ENCODE measurements at places on chromosomes 12 and 14.
A peak's percentile ranks its signal among the peaks of the same experiment; 100 is the strongest.

GRCh38 chr12:13071305-13072280, 27.4 kb downstream of the FAM234B start:
- DNase-seq, result no peak

- no peak for DNase-seq
These were observed 319.0 kb upstream of the RTL1 start for GRCh38 chr14:101222362-101223070.

DNA sequence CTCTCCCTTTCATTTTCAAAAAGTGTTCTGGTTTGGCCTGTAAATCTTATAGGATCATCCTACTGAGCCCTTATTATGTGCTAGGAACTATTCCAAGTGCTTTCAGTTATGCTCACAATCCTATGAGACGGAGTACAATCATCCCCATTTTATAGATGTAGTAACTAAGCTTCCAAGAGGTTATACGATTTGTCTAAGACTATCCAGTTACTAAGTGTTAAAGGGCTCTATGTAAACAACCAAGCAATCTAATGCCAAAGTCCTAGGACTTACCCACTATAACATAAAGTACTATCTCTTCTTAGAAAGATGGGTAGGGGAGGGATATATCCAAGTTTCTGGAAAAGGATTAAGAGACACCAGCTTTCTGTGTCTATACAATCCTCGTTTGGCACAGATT, 6.7 kb downstream of the CFL2 start:
- DNase-seq, result no peak

GRCh38 chr14:99737956-99738667, 54.0 kb downstream of the CYP46A1 start:
- no peak for DNase-seq

DNA sequence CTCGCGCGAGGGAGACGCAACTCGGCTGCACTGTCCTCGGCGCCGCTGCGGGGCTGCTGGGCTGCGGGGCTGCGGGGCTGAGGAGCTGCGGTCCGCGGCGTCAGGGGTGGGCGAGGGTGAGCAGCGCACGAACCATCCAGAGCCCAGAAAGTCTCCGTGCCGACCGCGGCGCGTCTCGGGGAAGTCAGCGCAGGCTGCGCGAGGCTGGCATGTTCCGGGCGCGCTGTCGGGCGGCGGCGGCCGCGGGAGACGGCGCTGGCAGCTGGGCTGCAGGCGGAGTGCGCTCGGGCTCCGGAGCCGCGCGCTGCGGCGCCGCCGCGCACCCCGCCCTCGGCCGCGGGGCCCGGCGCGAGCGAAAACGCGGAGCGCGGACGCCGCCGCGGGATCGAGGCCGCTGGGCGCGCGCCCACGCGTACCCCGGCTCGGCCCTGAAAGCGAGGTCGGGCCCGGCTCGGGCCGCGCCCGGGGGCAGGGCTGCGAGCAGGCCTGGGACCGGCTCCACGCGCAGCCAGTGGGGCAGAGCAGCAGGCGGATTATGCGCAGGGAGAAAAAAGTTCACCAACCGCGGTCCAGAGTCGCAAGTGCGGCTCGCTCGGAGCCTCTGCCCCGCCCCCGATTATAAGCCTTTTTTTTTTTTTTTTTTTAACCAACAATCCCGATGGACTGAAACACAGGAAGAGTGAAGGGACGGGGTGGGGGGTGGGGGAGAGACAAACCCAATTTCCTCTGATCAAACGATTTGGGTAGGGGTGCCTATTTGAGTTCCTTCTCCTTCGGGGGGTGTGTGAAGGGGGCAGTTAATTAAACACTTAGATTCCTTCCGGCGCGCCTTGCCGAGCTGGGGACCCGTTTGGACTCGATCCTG, at the start of gene PRICKLE1:
Gene PRICKLE1 (minus strand): TSS at position 282 of the 865 bp plus-strand sequence. CDS start 117,230 bp downstream, outside the sequence.
- no peak for DNase-seq

DNA sequence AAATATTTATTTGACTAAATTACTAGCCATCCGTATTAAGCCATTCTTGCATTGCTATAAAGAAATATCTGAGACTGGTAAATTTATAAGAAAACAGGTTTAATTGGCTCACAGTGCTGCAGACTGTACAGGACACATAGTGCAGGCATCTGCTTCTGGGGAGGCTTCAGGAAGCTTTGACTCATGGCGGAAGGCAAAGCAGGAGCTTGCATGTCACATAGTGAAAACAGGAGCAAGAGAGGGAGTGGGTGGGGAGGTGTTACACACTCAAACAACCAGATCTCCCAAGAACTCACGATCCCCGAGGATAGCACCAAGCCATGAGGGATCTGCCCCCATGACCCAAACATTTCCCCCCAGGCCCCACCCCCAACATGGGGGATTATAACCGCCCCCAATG, 26.7 kb upstream of the RAB21 start:
- DNase-seq, result no peak

GRCh38 chr14:103138301-103139131, 15.3 kb downstream of the TNFAIP2 start:
- DNase-seq, result no peak

GRCh38 chr14:81890020-81890419, 356.4 kb upstream of the SEL1L start:
- DNase-seq, result no peak

GRCh38 chr12:29574500-29574899, 77.0 kb upstream of the OVCH1 start:
- DNase-seq, result no peak

DNA sequence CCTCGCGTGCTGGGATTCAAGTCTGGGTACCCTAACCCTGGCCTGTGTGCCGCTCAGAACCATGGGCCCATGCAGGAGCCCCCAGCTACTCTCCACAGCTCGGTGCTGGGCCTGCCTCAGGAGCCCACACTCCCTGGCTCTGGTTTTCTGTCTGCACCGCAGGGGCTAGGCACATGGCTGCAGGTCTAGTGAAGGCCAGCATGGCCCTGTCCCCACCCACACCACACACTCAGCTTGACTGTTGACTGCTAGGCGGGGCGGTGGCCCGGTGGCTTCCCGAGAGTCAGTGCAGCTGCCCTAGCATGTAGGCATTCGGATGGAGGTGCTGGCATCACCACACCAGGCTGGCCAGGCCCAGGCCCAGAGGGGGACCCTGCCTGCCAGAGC, 7.9 kb downstream of the INF2 start:
- DNase-seq, result no peak

GRCh38 chr14:70827347-70827746, 18.0 kb upstream of the MAP3K9 start:
- no peak for DNase-seq

DNA sequence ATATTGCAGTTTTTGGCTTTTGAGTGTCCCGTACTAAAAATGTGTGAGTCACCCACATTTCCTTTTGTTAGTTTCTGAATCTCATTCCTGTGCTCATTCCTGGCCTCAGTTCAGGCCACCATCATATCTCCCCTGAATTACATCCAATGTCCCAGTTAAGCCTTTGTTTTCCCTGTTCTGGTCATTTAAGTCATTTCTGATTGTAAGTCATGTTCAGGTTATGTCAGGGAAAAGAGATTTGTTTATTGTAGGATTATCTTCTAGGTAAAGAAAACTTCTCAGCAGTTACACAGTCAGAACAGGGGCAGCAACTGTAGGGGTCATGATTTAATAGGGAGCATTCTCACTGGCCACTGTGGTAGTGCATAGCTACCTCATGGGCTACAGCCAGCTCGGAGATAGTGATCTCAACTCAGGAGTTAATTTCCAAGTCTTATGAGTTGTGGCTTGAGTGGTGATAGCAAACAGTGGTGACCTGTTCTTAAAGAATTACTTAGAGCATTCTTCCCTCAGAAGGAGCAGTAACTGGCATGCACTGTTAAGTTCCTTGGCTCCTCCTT, 6.7 kb downstream of the DDX47 start:
- DNase-seq, result no peak

DNA sequence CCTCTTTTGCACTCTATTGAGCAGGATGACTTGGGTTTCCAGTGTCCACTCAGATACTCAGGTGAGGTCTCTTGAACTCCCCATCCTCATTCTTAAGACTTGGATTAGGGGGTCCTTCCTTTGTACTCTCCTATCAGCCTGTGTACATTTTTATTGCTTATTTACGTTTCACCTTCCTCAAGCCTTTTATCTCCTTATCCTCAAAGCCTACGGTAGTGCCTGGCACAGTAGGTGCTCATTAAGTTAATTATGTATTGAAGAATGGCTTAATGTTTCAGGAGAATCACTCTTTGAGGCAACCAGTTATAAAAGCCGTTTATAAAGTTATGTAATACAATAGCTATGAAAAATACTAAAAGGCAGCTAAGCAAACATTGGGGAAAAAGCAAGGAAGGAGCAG, 315.7 kb downstream of the NPAS3 start:
- DNase-seq, result no peak

GRCh38 chr14:104600141-104600643, 4.4 kb downstream of the TMEM179 start:
- DNase-seq, result no peak

DNA sequence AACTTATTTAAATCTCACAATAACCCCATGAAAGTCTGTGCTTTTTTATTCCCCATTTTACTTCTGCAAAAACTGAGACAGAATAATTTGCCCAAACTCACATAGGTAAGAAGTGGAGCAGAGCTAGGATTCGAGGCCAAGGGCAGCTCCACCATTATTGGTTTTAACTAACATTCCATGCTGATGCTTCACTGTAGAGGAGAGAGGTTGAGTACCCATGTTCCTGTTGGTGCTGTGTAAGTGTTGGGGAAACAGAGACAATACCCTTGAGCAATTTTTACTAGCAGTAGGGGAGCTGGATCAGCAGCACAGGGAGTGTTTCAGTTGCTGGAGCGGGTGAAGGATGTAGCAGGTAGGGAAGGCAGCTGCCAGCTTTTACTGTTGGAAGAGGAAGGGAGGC, 21.1 kb downstream of the RASSF8 start:
- DNase-seq, result no peak

GRCh38 chr12:75760573-75761294, 249.3 kb upstream of the KRR1 start:
- no peak for DNase-seq

DNA sequence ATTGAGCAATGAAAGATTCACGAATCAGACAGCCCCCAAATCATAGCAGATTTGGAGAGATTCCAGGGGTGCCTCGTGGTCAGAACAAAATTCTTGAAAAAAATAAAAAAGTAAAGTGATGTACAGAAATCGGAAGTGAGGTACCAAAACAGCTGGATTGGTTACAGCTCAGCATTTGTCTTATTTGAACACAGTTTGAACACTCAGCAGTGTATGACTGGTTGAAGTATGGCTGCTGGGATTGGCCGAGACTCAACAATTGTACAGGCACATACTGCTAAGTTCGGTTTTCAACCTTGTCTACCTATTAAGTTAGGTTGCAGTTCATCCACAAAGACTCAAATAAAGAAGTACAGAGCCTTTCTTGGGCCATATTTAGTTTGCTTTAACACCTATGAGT, 865.4 kb upstream of the TMEM132C start:
- no peak for DNase-seq

DNA sequence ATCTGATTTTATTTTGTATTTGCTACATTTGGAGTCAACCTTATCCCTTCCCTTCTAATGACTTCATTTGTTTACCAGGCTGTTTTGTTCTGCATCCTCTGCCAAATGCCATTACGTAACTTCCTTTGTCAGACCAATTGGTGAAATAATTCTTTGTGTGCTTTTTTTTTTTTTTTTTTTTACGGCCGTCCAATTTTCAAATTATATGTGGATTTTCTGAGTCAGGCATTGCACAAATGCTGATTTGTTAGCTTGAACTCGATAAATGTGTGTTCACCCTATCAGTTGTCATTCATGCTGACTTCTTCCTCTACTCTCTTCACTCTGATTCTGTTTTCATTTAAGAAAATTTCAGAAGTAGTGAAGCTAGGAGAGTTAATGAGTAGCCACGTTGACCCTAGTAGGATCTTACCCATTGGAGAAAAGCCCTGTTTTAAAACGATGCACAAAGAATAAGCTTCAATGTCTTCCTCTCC, 386.2 kb downstream of the DIO2 start:
- no peak for DNase-seq

- no peak for DNase-seq
These were observed 220.3 kb downstream of the NELL2 start for GRCh38 chr12:44655846-44656245.

- no peak for DNase-seq
These were observed 81.5 kb downstream of the SCARB1 start for GRCh38 chr12:124782132-124782531.

DNA sequence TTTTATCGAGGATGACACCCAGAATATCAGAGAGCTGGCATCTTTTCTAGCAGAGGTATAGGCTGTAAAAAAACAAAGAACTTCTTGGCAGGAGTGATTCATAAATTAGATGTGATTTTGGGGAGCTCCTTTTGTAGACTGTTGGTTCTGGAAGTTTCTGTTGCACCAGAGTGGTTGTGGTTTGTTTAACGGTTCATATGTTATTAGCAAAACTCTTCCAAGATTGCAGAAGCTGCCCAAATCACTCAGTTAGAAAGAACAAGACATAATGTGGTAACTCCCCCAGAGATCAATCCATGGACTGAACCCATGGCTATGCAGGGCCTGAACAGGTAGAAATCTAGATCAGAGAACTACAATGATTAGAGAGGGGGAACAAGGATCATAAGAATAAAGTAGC, 6.7 kb upstream of the RNASE10 start:
- DNase-seq, result no peak

GRCh38 chr12:125167658-125168057, 102.4 kb downstream of the AACS start:
- no peak for DNase-seq

GRCh38 chr14:52040598-52040997, 28.3 kb downstream of the NID2 start:
- no peak for DNase-seq

DNA sequence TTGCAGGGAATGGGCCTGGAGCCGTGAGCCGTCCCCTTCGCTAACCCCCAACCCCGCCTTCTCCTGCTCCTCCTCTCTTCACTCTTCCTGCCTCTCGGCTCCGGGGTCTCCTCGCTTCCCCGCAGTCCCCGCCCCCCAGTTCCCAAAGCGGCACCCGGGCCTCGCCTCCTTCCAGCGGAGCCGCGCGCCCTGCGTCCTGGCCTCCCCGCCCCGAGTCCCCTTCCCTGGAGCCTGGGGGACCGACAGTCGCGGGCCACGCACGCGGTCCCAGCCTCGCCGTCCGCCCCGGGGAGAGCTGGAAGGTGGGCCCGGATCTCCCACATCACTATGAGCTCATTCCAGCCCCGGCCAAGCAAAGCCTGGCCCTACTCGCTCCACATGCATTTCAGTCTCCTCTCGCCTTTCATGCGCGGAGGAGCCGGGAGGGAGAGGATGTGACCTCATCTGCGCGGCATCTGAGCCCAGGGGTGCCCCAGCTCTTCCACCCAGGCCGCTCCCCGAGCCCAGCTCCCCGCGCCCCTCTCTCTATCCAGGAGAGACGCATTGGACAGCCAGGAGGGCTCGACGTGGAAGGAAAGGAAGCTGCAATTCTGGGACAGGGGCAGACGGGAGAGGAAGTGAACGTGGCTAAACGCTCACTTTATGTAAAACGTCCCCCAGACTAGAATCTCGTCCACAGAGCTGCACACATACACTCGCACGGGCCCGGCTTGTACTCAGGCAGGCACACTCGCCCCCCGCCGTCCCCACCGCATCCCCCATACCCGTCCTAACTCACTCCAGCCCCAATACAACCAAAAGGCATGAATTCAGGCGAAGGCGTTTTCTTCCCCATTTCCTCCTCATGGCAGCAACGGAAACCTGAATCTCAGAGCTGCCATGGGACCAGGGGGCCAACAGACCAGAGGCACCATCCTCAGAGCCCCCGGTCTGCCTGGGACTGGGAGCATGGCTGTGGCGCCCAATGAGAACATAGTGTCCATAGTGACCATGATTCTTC, 108.7 kb upstream of the CCND2 start:
- peak; percentile 34 for DNase-seq
